ENCODE measurements at places on chromosomes 1 and 21.

DNA sequence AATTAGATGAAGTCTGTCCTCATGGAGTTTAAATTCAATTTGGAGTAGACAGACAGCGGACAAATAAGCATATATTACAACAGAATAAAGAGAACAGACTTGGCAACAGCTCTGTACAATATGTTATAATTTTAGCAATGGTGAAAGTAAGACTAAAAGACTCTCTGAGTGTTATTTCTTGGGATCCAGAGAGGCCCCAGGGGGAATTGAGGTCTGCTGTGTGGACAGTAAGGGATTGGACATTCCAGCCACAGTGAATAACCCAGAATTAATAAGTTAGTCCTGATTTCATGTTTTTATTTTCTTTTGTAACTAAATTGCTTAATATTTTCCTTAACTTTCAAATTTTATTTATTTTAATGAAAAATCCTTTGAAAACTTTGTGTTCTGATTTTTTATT lies 101.7 kb downstream of the PATJ start:
- ATAC-seq: no peak

DNA sequence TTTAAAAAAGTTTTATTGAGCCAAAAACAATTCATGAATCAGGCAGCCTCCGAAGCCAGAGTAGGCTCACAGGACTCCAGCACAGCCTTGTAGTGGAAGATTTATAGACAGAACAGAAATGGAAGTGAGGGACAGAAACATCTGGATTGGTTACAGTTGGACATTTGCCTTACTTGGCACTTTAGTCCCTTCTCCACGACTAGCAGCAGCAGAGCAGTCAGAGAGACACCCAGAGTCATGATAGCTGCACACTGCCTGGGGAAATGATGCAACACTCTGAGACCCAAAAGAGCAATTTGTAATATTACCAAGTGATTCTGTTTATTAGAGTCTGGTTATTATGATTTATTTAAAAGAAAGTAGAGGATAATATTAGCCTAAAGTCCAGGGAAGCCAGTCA lies 72.2 kb upstream of the KRTAP11-1 start:
- no peak for ATAC-seq

DNA sequence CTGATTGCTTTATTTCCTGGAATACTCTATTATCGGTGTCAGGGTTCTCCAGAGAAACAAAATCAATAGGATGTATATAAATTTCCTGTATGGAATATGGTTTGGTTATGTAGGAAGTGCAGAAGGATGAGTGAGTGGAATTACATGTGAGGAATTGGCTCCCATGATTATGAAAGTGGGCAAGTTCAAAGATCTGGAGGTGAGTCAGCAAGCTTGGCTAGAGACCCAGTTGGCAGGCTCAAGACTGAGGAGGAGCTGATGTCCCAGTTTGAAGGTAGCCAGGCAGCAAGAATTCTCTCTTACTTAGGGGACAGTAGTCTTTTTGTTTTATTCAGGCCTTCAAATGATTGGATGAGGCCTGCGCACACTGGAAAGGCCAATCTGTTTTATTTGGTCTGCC lies 57.5 kb downstream of the MAP3K7CL start:
- ATAC-seq: peak; percentile 66

DNA sequence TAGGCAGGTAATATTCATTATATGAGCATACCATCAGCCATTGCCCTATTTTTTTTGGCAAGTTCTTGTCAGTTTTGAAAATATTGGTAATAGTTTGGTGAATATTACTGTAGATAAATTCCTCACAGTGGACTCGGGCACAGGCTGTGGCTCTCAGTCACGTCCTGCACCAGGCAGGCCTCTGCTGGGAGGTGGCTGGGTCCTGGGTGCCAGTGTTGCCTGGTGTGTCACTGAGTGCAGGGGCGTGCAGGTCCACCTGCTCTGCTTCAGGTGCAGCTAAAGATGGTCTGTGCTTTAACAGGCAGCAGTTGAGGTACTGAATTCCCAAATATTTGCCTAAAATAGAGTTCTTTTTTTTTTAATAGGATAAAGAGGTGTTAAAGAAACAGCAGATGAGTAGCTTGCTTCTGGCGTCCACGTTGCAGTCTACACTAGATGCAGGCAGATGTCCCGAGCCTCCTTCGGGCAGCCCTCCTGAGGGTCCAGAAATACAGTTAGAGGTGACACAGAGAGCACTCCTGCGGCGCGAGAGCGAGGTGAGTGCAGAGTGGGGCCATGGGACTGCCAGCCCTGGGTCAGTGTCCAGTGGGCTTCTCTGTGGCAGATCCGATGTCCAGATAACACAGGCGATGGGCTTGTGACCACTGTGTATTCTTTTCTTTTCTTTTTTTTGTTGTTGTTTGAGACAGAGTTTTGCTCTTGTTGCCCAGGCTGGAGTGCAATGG lies 57.3 kb upstream of the DIP2A start:
- ATAC-seq: no peak

GRCh38 chr1:163035446-163036249 lies 33.5 kb upstream of the RGS4 start:
- ATAC-seq: peak; percentile 55

GRCh38 chr21:37450445-37450941 lies 83.9 kb downstream of the DYRK1A start:
- peak; percentile 77 for ATAC-seq

DNA sequence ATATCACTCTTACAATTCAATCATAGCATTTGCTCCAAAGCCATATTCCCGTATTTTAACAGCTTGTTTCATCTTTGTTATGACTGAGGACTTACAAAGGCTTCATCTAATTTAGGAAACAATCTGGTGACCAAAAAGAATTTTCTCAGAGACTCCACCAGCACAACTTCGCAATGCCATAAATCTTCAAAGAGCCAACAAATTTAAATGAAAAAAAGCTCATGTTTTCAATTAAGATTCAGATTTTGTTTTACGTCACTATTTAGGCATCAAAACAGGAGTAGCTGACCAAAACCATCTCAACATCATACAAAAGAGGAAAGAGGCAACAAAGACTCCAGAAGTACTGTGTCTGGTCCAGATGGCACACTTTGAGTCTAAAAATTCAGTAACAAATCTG lies 373.3 kb downstream of the TTLL7 start:
- ATAC-seq: no peak

- ATAC-seq: no peak
Observed at GRCh38 chr1:232980355-232980978, 30.1 kb downstream of the NTPCR start.

DNA sequence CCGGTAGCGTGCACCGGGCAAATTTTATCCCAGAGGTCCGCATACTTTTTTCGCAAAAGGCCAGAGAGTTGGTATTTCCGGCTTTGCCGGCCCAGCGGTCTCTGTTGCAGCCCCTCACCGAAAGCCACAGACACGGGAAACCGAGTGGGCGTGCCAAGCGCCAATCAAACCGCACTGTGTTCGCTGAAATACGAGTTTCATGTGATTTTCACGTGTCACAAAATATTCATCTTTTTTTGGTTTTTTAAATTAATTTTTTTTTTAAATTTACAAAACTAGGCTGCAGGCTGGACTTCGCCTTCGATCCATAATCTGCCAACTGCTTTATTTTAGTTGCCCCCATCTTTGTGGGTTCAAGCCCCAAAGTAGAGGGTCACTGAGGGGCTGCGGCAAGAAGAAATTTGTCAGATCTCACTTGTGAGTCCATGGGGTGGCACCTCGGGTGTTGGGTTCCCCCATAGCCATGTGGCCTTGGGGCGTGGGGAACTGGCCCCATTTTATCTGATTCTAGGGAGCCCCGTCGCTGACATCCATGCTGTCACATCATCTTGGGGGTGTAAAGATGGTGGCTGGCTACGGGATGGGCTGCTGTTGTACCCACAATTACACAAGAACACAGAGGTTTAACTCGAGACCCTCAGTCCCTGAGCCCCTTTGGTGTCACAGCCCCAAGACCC lies 20.8 kb downstream of the SLC45A1 start:
- ATAC-seq: no peak

DNA sequence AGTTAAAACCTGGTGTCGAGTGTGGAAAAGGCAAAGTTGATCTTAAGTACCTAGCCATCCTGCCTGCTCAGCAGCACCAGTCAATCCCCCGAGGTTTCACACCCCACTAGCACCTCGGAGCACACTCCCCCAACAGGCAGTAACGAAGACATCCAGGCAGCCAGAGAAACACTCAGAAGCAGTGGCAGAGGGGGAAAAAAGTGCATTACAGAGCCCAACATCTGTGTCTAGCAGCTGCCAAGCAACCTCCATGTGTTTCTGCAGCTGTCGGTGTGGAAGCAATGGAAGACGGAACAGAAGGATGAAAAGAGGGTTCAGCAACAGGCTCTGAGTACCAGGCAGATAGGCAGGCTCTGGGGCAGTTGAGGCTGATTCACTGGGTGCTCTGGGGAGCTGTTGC lies 73.4 kb upstream of the PROX1 start:
- no peak for ATAC-seq

DNA sequence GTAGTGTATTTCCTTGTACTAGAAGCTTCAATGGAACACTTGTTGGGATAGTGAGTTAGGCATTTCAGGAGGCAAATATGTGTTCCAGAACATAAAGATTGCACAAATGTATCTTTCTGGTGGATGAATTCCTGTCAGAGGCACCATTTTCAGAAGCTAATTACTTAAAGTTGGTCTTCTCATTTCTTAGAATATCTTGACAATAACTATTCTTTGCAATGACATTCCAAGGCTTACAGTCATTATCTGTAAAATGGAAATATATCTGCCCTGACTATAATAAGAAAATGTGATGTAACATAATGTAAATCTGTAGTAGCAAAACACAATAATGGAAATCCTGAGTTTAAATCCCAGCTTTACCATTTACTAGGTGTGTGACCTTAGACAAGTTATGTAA lies 2.7 kb downstream of the VCAM1 start:
- no peak for ATAC-seq

GRCh38 chr21:34924194-34924593 lies 124.9 kb downstream of the RUNX1 start:
- no peak for ATAC-seq

GRCh38 chr1:10084045-10084444 lies 51.3 kb downstream of the UBE4B start:
- ATAC-seq: no peak

- ATAC-seq: no peak
Observed at GRCh38 chr1:83741348-83741747, 257.6 kb downstream of the TTLL7 start.

DNA sequence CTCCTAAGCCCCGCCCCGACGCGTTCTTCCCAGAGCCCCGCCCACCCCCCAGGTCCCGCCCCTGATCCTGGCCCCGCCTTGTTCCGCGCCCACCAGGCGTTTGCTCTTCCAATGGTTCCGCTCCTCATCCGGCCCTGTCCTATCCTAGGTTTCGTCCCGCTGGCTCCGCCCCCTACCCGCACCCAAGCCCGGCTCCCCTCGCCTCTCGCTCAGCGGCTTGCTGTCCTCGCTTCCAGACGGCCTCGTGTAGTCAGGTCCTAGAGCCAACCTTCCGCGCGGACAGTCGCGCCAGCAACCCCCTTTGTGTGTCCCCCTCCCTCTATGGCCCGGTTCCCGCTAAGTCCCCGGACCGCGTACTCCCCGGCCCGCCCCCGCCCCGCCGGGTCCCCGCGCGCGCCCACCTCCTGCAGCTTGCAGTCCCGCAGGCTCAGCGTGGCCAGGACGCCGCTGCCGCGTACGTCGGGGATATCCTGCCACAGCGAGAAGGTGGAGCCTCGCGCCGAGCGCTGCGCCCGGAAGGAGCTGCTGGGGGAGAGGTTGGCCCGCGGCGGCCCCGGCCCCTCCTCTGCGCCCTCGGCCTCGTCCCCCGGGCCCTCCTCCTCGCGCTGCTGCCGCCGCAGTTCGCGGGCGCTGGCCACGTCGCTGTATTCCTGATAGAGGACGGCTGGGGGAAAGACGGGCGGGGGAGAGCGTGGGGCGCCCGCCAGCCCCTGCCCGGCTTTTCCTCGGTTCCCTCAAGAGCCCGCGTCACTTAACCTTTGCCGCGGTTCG lies 5.7 kb downstream of the ARHGEF19 start:
- ATAC-seq: peak; percentile 91

GRCh38 chr1:26730695-26731094 lies 34.9 kb downstream of the ARID1A start:
- no peak for ATAC-seq

DNA sequence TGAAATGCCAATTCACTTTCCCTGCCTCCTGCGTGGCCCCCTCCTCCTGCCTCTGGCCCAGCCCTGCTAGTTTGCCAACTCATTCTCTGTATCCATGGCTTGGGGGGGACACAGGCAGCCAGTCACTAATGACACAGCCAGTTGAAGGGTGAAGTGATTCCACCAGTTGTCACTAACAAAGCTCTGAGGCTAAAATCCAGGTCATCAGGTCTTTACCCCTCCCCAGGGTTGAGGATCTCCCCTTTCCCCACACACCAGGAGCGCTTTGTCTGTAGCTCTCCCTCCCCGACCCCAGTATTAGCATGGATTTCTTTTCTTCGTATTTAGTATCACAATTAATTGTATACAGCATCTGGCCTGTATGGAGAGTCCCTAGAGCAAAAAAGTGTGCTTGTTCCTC lies 394.1 kb downstream of the RRAGC start:
- no peak for ATAC-seq

- ATAC-seq: no peak
Observed at GRCh38 chr1:40422630-40423263, 27.5 kb upstream of the ZFP69B start.

DNA sequence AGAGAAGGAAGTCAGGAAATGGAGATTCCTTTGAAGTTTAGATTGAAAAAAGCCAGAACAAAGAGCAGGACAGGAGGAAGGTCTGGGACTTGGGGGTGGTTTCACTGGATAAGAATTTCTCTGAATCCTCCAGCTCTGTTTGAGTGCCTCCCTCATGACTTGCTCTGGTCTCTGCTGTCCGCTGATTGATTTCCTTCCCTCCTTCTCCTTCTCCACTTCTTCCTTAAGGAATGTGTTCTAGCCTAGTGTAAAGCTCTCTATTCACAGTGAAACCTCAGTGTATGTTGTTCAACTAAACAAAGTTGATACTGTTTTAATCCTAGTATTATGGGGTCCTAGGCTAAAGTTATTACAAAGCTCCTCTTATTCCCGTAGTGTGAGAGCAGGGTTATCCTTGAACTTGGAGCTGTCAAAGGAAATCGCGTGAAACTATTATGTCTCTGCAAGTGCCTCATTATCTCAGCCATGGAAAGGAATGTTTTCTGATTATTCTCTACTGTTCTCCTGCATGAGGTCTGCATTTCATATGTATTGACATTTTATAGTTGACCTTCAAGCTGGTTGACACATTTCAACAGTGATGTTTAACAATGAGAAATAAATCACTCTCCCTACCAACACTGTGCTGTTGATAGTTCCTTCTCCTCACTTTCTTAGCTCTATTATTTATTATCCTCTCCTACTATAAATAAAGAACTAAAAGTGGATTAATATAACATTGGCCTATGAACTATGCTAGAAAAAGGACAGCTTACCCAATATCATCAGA lies 82.7 kb upstream of the KCTD3 start:
- no peak for ATAC-seq

GRCh38 chr21:32193098-32193465 lies 85.8 kb downstream of the MIS18A start:
- no peak for ATAC-seq
